ENCODE measurements at places on chromosomes 13 and 19. TPM values are rescaled to one million over a fixed set of nuclear protein-coding genes. Genes with fewer than 3 reads are reported as not detected.
A peak's percentile ranks its signal among the peaks of the same experiment; 100 is the strongest.

- DNase-seq, result no peak
These were observed 198.2 kb upstream of the TMTC4 start for GRCh38 chr13:100872761-100873160.

GRCh38 chr19:4090356-4091220, 23.9 kb upstream of the ZBTB7A start:
- no peak for DNase-seq

DNA sequence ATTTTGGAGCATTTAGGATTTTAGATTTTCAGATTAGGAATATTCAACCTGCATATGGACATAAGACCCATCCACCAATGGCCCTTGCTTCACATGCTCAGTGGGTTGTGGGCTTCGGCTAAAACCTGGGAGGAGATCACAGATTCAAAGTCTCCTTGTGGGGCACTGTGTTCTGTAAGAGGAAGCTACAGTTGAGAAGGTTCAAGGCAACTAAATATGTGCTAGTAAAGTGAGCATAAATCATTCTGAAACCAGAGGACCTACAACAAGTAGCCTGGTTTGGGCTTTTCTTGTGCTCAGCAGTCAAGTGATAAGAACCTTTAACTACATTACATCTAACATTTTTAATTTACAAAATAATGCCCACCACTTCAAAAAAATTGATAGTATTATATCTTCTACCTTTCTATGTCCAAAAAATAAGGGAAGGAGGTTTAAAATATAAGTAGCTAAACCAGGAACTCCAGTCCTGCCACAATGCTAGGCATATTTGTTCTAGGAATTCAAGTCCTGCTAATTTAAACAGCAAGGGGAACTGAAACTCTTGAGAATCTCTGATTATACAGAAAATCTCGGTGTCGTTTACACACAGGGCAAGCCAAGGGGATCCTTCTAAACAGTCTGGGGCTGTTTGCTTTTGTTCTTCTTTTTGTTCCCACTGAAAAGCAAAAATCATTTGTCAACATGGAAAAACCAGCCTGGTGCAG, 36.6 kb downstream of the FOXO1 start:
- DNase-seq, result no peak

DNA sequence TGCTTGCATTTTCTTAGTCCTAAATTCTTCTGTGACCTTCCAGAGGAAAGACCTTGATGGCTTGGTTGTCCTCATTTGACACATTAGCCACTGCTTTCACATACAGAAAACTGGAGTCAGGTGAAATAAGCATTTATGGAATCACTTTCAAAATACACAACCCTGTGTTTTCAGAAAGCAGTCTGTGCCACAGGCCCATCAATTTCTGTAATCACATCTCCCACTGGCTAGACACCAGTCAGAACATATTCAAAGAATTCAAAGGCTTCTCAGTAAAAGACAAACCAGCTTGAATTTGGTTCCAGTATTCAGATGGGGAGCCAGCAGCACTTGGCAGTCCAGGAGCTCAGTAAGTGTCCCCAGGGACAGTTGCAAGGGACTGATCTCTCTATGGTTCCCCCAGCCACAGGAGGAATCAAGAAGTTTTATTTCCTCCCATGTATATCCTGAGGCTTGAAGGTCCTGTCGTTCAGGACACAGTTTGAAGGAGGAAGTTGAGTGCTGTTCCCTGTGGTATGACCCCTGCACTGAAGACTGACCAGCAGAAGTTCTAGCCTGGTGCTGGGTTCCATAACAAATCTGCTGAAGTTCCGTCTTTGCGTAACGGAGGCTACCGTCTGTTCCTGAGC, 214.3 kb downstream of the FOXO1 start:
- DNase-seq, result no peak

DNA sequence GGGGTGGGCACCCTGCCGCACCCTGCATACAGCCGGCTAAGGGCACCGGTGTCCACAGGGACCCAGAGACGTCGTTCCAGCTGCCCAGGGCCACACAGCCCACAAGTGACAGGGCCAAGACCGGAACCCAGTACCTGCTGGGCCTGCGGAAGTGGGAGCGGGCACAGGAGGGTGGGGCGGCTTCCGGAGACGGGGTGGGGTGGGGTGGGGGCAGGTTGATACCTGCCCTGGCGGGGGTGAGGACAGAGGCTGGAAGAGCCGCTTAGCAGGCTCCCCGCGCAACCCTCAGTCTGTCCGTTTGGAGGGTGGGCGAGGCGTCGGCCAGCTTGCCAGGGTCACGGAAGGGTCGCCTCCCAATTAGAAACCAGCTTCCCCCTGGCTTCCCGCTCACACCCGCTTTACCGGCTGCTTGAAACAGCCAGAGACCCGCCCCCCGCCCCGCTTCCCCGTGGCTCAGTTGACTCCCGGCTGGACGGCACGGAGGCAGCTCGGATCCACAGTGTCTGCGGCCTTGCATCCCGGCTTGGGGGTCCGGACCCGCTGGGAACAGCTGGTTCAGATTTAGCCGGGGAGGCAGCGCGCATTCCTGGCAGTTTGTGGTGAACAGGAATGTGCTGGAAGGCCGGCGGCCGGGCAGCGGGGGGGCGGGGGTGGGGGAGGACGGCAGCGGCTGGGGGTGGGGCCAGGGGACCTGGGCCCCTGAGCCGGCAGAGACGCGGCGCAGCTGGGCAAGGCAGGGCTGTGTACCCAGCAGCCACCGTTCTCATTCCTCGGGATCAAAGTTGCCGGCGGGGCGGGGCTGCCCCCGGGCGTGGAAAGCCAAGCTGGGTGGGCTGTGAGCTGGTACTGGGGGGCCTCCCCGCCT, 1.9 kb downstream of the CNN2 start:
- peak; percentile 80 for DNase-seq

DNA sequence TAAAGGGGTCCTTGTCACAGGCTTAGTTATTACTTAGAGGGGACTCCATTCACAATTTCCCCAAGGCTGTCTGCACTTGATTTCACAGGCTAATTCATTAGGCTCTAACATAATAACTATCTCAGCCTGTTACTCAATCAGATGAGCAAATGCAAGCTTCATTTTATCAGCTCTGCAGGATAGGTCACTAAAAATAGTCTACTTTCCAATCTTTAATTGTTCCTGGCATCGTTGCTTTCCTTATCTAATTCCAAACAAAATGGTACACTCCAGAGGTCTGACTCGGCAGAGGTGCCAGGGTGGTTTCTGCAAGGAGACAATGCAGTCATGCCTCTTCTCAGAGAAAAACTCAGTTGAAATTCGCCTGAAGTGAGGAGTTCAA, 69.7 kb upstream of the SLC15A1 start:
- DNase-seq, result no peak

The ZNF439 gene
- 30.5 TPM for total RNA-seq

The TBC1D17 gene
- total RNA-seq, result 49.2 TPM

All from Peyer's patch (tissue), 4 donors.